Stimulated activated CD4-positive, alpha-beta T cell treated with anti-CD3 and anti-CD28 coated beads, Interleukin-15, amount 100 ng/mL, for 48 hours (primary cell): ENCODE measurements at places on chromosomes 3 and 15.
A peak's percentile ranks its signal among the peaks of the same experiment; 100 is the strongest.

- DNase-seq: no peak
Measured at GRCh38 chr3:50612234-50612882, 784 bp upstream of the CISH start.

GRCh38 chr3:126654571-126655383, at the start of gene TXNRD3:
Gene TXNRD3 (minus strand): TSS chr3:126655124.
- DNase-seq: peak; percentile 56

- no peak for DNase-seq
Measured at GRCh38 chr15:94644433-94644832, 413.1 kb downstream of the MCTP2 start.

- DNase-seq: no peak
Measured at GRCh38 chr15:77581896-77582569, 50.7 kb downstream of the LINGO1 start.

GRCh38 chr3:128413003-128413370, 53.7 kb downstream of the DNAJB8 start:
- no peak for DNase-seq

GRCh38 chr15:65724464-65725215, 67.5 kb downstream of the DENND4A start:
- no peak for DNase-seq

DNA sequence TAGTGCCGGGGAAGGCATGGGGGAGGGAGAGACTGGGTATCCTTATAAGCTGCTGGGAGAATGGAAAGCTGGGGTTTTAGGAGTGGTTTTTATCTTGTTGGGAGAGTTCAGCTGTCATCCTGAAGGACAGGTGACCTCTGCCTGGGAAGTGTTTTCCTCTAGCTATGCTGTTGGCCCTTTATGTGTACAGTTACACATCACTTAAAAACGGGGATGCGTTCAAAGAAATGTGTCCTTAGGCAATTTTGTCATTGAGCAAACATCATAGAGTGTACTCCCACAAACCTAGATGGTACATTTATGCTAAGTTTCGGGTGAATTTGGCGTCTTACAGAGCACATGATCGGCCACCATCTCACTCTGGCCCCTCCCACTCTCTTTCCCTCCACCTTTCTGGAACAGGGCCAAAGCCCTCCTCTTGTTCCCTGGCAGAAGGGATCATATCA, 164.3 kb upstream of the NUDT16 start:
- no peak for DNase-seq

DNA sequence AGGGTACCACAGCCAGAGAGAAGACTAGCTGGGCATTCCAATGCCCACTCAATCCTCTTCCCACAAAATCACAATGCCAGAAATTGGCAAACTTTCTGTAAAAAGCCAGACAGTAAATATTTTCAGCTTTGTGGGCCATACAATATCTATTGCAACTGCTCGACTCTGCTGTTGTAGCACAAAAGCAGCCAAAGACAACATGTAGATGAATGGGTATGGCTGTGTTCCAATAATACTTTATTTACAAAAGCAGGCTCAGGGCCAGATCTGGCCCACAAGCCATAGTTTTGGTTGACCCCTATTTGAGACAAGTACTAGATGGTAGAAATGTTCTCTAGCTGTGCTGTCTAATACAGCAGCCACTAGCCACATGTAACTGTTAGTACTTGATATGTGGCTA, 330.9 kb downstream of the ERC2 start:
- no peak for DNase-seq

DNA sequence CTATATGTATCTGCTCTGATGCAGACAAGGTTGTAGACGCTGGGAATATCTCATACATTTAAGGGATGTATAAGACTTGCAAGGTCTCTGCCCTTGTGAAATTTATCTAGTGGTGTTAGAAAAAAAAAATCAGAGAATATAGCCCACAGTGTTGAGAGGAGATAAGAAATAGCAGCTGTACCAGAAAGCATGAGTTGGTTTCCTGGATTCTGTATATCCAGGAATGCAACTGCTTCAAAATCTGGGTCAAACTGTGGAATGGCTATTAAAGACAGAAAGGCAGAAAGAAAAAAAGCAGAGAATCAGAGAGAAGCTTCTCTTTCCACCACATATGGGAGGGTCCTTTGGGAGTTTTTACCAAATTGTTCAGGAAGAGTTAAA, 1.5 kb upstream of the TMEM212 start:
- no peak for DNase-seq

GRCh38 chr3:1883534-1883933, 215.1 kb upstream of the CNTN4 start:
- DNase-seq: no peak

DNA sequence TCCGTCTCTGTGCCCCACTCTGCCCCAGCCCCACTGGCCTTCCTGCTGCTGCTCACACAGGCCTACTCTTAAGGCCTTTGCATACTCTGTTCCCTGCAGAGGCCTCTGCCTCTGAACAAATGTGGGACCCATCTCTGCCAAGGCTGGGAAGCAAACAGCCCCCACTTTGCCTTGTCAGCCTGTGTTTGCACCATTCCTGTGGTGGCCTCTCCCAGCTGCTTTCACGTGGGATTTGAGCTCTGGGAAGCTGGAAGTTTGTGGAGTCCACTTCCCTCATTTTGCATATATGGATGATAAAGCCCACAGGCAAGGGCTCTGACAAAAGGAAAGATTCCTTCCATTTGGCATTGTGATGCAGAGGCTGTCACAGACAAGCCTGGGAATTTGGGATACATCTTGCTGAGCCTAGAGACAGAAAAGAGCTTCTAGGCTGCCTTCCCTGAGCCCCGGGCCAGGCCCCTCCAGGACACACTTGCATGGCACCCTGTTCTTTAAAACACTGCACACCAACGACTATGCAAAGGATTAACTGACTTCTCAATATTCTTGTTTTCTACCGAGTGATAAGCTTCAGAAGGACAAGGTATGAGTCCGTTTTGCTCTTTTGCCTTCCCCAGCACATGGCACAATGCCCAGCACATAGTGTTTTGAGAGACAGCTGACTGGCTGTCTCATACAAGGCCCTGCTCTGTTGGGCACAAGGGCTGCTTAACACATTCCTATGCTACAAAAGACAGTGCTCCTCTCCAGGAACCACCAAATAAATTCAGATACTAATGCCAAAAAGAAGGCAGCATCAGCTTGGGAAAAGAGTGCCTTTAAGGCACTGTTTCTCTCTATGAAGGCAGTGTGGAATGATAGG, 120.7 kb upstream of the TOPAZ1 start:
- DNase-seq: no peak

DNA sequence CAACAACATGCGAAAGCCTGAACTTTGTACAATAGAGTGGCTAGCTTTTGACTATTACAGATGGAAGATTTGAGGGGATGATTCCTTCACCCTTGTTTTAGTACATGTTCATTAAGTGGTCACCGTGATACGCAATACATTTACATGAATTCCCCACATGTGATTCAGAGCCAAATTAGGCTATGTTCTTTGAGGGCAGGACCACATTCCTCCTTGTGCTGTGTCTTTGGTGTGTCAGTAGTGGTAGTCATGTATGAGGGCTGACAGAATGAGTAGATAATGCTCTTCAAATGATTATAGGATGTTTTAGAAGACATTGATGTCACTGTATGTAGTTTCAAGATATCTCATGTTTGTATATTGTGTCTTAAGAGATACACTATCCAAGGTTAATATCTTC, 12.1 kb downstream of the PTPRG start:
- DNase-seq: no peak

- no peak for DNase-seq
Measured at GRCh38 chr3:136543385-136543784, 208.8 kb downstream of the STAG1 start.

DNA sequence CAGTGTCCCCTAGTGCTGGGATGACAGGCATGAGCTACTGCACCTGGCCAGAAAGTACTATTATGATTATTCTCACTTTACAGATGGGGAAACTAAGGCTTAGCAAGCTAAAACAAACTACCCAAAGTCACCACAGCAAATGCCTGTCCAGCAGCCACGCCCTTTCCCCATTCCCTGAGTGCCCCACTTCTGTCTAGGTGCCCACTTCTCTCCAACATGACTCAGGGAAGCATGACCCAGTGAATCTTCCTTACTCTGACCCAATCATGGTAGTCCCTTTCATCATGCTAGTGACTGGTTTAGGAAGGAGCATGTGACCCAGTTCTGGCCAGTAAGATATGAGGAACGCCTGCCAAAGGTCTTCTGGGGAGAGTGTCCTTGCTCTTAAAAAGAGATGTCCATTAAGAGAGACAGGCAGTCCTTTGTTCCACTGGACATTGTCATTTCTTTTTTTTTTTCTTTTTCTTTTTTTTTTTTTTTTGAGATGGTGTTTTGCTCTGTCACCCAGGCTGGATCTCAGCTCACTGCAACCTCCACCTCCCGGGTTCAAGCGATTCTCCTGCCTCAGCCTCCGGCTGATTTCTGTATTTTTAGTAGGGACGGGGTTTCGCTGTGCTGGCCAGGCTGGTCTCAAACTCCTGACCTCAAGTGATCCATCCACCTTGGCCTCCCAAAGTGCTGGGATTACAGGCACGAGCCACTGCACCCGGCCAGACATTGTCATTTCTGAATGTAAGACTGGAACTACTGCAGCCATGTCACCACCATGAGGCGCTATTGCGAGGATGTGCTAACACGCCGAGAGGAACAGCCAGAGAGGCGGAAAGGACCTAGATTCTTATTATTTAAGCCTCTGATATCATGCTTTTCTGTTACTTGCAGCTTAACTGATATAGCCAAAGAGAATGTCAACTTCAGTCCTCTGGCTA, 19.8 kb downstream of the MEGF11 start:
- no peak for DNase-seq

GRCh38 chr3:106333911-106334618, 465.3 kb upstream of the CBLB start:
- DNase-seq: peak; percentile 54

GRCh38 chr3:38000965-38001455, 10.4 kb downstream of the VILL start:
- DNase-seq: no peak

- no peak for DNase-seq
Measured at GRCh38 chr3:16439163-16439847, 74.2 kb downstream of the RFTN1 start.

DNA sequence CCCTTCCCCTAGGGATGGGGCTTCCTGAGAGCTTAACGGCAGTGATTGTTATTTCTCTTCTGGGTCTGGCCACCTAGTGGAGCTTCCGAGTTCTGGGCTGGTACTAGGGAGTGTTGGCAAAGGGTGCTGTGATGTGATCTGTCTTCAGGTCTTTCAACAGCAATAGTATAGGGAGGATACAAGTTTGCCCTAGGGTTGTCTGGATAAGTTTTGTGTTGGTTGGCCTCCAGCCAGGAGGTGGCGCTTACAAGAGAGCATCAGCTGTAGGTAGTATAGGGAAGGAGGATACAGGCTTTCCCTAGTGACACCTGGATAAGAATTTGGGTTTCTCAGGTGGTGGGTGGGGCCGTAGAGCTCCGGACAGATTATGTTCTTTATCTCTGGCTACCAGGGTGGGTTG, 19.2 kb upstream of the CPOX start:
- no peak for DNase-seq

- DNase-seq: no peak
Measured at GRCh38 chr3:9681723-9682081, 21.9 kb upstream of the CPNE9 start.

GRCh38 chr3:157066335-157067098, 93.4 kb downstream of the CCNL1 start:
- no peak for DNase-seq

- DNase-seq: no peak
Measured at GRCh38 chr15:39645976-39646257, 65.0 kb downstream of the THBS1 start.

DNA sequence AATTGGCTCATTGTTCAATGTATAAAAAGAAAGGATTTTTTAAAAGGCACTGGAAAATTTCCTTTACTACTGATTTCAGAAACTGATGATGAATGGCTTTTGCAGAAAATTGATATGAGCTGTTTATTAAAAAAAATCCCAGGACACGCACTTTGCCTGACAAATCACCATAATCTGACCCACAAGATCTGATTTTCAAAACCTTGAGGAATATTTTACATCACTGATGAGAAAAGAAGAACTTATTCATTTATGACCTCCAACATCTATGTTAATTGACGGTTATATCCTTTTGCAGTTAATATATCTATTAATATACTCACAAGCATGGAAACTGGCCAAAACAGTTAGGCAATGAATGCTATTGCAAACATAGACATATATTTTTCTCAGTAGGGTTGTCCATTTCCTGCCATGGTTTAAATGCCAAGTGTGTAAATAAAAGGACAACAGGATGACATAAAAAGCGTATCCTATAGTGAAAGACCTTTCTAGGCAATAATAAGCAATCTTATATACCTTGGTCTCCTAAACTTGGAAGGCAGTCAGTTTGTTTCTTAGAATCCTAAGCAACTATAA, 109.7 kb upstream of the SLC7A14 start:
- DNase-seq: no peak

GRCh38 chr3:100954990-100955389, 38.2 kb downstream of the ABI3BP start:
- no peak for DNase-seq

DNA sequence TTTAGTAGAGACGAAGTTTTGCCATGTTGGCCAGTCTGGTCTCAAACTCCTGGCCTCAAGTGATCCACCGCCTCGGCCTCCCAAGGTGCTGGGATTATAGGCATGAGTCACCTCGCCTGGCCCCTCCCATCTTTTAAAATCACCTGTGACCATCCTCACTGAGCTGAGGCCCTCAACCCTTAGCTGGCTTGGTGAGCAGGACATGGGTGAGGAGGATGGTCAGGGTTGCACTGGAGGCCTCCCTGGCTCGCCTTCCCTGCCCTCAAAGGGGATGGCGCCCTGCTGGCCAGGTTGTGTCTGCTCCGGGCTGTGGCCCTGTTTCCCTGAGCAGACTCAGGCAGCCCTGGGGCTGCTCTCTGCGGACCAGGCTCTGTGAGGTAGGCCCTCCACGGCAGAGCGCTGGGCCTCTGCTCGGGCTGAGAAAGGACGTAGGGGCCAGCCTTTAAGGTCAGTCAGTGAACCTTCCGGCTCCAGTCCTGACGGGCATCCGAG, 33.7 kb downstream of the SYNM start:
- DNase-seq: no peak

DNA sequence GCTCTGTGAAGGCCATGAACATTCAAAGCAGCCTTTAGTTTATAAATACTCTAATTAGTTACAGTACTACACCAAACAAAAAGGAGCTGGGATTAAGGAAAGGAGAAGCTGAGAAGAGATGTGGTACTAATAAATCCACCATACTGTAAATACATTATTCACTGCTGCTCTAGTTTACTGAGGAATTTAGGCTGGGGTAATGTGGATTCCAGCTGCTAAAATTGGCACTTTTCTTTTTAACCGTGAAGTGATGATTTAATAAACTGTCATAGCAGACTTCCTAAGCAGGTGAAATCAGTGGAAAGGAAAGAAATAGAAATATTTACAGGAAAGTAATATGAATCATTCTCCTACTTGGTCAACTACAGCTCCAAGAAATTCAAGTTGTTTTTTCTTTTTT, 88.7 kb downstream of the TFG start:
- DNase-seq: no peak
